Mucosa of descending colon (tissue), 3 donors: ENCODE measurements at places on chromosomes 5 and 9. TPM values are rescaled to one million over a fixed set of nuclear protein-coding genes. Genes with fewer than 3 reads are reported as not detected.

SH2D3C gene
- 3.2 TPM for total RNA-seq

ZNF189 gene
- total RNA-seq: 13.1 TPM

- DNase-seq: no peak
Measured at GRCh38 chr5:15256485-15256884, 243.5 kb upstream of the FBXL7 start.

DNA sequence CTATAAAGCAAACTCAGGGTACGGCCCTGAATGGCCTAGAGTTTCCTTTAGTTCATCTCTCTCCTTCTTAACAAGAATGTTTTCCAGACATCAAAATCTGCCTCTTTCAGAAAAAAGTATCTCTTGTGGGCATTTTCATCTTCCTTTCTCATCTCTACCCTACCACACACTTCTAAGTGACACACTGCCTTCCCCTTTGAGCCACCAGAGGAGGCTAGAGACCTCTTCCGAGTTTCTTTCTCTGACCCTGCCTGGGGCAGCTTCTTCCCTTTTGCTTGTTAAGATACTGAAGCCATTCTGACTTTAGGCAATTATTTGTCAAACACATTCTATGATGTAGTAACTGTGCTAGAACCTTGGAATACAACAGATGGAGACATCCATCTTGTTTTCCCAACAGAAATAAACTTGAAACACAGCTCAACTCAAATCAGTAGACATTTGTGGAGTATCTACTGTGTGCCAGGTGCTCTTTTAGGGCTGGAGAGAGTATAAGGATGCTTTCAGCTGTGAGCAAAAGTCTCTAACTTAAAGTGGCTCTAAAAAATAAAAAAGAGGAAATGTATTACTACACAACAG, 8.6 kb upstream of the SV2C start:
- DNase-seq: no peak

- DNase-seq: no peak
Measured at GRCh38 chr5:54772684-54773083, 212.7 kb downstream of the ESM1 start.
